ENCODE measurements at places on chromosomes 4 and X.

DNA sequence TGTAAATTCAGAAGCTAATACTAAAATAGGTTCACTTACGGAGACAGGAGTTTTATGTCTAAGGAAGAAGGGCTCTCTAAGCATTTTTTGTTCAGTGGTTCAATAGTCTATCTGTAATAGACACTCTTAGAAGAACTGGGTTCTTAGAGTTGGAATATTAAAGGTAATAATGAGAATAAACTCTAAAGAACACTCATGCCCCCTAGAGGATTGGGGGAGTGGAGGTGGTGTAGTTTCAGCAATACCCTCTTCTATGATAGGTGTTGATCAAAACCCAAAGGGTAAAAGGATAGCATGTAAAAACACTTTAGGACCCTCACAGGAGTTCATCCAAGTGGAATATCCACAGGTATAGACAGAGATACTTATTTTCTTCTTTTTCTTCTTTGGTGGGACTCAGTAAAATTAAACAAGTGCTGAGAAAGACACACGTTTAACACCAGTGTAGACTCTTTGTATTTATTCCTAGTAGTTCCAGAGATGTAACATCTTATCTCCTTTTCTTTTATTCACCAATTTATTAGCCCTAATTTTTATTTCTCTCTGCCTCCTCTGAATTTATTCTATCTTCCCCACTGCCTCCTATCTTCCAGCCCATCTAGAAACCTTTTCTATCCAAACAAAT is 25.7 kb upstream of the MND1 start:
- DNase-seq: peak; percentile 7

DNA sequence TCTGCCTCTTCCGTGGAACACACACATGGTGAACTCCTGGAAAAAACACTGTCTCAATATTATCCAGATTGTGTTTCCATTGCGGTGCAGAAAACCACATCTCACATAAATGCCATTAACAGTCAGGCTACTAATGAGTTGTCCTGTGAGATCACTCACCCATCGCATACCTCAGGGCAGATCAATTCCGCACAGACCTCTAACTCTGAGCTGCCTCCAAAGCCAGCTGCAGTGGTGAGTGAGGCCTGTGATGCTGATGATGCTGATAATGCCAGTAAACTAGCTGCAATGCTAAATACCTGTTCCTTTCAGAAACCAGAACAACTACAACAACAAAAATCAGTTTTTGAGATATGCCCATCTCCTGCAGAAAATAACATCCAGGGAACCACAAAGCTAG is 87.9 kb downstream of the TET2 start:
- DNase-seq: no peak

DNA sequence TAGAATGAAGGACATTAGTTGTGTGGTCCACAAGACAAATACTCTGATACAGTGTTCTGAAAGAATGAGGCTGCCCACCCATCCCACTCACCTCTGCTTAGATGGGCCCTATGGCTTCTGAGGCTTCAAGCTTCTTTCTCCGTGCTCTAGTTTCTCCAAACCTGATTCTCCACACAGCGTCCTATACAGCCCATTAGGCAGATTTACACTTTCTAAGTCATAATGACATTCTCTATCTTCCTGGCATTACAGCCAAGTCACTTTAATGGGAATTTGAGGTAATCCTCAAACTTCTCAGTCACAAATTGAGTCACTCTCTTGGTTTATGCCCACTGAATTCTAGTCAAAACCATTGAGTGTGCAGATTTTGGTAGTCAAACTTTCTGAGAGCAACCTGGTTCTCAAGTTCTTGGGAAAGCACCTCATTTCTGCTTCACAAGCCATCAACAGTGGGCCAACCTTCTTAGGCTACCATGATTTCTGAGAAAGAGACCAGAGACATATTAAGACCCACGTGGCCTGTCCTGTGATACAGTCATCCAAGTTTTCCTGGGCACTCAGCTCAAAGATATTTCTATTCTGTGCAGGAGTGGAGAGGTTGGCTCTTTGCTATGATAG is 6.2 kb upstream of the SETD7 start:
- no peak for DNase-seq

DNA sequence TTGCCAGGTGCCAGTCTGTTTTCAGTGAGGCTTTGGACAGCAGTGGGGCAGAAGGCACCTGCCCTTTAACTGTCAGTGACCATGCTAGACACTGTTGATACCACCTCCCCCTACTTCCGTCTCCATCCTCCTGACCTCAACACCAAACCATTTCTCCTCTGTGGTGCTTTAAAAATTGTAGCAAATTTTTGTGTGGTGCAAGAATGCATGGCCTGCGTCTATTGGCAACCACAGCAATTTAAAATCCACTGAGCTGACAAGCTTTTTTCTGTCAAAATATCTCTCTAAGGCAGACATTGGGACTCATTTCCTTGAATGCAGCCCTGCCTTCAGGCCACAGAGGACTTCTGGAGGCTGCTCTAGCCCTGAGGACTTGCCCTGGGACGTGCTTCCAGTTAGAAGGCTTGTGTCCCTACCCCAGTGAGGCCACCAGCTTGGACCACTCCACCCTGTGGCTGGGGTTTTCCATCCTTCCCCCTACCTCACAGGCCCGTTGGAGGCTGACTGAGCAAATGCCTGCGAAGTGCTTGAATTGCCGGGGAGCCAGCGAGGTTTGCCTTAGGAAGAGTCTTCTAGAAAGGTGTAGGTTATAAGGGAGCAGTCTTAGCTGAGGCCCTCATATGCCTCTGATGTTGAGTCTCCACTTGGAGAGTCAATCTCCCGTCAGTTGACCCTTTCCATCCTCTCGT is 6.9 kb downstream of the PRRG3 start:
- DNase-seq: no peak

- no peak for DNase-seq
Measured at GRCh38 chr4:108891896-108892590, 129.2 kb upstream of the ETNPPL start.

DNA sequence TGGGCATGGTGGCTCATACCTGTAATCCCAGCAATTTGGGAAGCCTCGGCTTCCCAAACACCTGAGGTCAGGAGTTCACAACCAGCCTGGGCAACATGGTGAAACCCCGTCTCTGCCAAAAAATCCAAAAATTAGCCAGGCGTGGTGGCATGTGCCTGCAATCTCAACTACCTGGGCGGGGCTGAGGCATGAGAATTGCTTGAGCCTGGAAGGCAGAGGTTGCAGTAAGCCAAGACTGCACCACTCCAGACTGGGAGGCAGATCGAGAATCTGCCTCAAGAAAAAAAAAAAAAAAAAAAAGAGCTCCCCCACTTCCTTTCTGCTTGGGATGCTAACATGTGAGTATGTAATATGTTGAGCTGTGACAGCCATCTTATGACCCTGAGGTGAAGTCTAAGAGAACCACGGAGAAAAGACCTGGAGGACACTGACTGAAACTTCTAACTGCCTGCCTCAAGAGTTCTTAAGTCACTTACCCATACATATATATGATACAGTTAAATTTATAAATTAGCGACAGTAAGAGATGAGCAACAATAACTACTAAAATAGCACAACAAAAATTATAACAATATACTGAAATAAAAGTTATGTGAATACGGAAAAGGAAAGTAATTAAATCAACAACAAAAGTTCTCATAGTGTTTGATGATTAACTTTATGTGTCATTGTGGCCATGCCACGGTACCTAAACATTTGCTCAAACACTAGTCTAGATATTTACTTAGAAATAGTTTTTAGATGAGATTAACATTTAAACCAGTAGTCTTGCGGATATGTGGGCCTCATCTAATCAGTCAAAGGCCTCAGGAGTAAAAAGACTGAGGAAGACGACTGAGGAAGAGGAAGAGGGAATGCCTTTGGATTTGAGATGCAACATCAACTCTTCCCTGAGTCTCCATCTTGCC is 178.3 kb downstream of the OPHN1 start:
- DNase-seq: no peak

DNA sequence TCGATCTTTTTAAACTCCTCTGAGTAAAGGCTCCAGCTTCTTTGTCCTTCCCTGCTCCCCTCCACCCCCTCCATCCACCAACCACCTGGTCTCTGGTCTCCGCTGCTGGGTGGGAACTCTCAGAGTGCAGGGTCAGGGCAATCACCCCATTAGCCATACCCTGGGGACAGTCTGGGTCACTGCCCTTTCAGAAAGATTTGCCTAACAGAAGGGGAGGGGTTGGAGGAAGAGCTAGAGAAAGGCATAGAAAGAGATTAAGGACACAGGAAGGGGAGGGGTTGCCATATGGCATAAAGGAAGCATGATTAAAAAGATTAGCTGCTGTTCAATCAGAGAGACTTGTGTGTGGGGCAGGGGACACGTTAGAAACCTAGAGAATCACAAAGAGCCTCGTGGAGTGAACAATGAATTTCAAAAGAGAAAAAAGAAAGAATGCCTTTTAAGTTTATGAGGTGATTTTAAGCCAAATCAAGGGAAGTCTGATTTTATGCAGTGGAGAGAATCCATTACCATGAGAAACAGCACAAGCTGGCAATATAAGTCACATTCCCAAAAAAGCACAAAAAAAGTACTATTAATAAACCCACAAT is 115.5 kb upstream of the ACSL4 start:
- no peak for DNase-seq

- DNase-seq: no peak
Measured at GRCh38 chr4:88880501-88881226, 176.3 kb downstream of the FAM13A start.
